ENCODE measurements at places on chromosomes 11 and 22.

DNA sequence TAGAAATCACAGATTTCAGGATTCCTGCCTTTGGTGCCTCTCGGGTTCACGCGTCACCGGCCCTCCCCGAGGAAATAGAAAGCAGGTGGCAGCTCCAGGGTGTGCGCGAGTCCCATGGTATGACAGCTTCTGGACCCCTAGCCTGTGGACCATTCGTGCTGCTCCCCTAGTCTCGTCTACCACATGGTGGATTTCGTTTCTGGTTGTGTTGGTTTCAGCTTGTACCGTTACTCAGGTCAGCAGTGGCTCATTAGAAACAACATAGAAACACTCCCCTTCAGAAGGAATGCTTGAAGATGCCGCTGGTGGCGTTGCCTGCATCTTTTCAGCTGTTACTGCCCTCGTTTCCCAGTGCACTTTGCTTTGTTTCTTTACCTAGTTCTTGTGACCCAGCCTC, 700 bp downstream of the TTC17 start:
- DNase-seq: no peak

DNA sequence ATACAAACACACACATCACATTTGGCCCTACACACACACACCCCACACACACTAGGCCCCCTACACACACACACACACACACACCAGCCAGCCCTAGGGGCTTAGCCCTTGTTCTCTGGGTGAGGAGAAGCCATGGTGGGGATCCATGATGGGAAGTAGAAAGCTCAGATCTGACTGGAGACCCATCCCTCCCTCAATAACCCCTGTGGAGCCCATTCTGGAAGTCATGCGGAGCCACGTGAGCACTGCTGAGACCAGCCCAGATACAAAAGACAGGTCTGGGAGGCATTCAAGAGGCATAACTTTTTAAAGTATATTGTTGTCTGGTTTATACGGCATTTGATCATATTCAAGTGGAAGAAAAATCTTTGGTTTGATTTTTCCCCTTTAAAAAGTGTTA, 448.5 kb downstream of the SOX6 start:
- DNase-seq: no peak

DNA sequence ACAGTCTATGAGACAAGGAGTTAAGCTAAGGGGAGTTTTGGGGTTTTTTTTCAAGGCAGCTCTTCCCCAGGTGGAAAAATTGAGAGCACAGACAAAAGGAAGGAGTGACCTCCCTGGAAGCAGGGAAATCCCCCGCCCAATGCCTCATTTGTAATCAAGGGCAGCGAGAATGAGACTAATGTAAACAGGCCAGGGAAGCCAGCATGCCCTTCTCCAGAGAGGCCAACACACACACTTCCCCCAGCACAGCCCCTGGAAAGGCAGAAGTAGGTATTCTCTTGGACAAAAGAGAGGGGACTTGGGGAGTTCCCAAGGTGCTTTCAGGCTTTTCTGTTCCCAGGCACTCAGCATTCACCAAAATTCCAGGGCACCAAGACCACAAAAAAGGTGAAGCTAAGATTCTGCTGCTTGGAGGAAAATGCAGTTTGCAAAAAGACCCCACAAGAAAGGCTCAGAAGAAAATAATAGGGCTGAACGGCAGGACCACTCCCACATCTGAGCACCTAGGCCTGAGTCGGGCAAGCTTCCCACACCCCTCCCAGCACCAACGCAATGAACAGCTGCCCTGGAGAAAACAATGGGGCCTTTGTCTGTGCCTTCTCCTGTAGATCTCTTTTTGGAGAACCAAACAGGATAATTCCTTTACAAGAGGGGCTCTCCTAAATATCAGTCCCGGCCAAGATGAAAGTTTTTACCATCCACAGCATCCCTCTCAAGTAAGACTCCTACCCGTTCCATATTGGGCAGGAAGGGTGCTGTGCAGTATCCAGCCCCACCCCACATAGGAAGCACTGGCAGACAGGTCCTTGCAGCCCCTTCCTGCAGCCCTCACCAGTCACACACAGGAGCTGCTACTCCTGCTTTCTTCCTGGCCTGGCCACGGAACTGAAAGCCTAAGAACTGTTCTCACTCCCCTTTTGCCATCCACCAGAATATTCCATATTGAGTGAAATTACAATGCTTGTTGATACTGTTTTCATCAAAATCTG, 70.7 kb upstream of the AKIP1 start:
- no peak for DNase-seq

- no peak for DNase-seq
These were observed 67.9 kb downstream of the YAP1 start for GRCh38 chr11:102177974-102178631.

DNA sequence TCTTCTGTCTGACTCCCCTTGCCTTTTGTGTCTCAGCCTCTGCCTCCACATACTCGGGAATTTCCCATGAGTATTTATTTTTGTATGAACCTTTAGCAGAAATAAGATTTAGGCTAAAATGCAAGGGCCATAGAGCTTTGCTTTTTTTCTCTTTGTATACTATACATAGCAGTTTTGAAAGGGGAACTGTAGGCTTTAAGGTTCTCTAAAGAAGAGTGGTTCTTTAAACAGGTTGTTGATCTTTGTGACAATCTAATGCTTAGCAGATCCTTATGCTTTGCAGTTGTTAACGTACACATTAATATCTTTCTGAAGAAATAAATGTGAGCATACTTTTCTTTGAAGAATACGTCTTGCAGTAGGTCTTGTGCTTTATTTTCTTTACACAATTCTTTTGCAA, 35.0 kb downstream of the TBCEL start:
- DNase-seq: no peak

DNA sequence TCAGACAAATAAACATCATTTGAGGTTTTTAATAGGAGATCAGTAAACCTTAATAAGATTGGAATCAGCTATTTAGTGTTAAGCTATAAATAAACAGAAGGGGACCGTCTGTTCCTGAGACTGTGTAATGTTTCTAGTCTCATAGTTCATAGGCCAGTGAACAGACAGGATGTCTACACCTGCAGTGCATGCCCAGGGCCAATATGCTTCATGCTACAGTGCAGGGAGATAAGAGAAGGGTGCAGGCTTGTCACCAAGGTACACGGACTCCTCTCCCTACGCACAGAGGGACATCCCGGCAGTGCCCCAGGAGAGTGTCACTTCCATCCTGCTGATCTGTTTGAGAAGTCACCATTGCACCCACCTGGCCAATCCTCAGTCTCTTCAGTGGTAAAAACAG, 148.6 kb downstream of the OPCML start:
- no peak for DNase-seq
